ENCODE measurements at places on chromosomes 13 and 19.

- no peak for DNase-seq
These were observed 42.0 kb upstream of the IPO5 start for GRCh38 chr13:97911311-97912138.

DNA sequence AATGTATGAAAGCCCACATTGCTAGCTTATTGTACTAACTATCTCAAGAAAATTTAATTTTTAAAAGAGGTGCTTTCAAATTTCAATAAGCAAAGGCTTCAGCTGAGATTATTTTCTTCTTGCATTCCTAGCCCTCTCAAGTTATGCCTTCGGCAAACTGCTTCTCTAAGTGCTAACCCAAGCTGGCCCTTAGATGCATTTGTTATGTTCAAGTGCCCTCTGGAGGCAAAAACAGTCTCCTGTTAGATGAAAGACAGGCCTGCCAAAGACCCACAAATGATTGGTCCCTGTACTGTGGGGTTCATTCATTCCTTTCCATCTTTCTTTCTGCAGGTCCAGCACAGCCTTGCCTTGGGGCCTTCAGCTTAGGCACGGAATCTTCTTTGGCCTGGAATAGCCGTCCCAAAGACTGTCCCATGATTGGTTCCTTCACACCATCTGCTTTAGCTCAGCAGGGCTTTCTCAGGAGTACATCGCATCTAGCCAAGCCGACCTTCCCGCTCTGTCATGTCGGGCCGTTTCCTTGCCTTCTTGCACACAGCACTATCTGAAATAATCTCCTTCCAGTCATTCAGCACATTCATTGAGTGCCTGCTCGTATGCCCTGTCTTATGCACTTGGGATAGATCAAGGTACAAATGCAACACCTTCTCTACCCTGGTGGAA is 26.4 kb upstream of the TPTE2 start:
- no peak for DNase-seq

- DNase-seq, result no peak
These were observed 28.4 kb downstream of the SAE1 start for GRCh38 chr19:47158879-47159503.

DNA sequence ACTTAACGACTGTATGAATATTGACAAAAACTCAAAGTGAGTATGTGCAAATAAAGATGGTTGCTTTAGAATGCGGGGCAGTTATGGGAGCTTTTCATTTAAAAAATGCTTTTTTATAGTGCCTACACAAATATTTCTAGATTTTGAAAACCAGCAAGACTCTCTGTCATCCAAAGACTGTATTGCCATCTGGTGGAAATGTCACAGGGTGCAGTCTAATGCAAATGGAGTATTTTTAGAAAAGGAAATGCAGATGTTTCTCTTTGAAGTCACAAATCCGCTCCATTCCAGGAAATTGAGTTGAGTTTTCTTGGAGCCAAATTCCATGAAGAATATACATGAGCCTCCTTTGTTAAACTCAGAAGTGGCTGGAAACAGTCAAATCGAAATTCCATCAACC is 2.3 kb upstream of the C1QTNF9B start:
- DNase-seq, result no peak

DNA sequence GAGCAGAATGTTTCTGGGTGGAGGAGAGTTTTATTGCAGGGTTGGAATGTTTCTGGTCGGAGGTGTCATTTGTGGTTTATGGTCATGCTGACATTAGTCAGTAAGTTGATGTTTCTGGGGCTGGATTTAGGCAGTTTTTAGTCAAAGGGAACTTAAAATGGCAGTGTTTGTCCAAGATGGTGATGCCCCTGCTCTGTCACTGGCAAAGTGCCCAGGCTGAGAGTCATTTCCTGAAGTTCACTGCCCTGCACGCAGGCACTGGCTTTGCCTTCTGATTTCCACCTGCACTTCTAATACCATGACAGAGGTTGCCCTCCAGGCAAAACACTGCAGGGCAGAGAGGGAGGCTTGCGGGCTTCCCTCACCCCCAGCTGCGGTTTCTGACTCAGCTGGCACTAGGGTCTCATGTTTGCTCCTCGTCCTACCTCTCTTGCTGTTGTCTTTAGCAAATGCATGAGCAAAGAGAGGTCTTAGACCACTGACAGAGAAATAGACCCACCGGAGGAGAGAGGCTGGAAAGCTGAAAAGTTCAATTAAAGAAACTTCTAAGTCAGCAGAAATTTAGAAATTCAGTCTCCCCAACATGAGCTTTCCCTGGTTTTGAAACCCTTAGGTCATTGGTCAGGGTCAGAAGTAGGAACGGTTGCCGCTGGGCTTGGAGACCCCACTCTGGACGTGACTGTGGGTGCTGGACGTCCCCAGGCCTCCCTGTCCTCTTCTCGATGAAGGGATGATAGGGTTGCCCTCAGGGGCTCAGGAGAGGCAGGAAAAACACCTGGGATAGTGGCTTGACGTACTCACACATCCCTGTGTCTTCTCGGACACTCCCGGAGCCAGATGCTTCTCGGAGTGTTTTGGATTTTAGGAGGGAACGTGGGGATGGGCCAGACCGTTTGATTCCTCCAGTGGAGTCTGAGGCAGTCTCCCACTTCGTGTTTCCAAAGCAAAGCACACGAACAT is 26.3 kb downstream of the TMEM255B start:
- no peak for DNase-seq
